Esophagus muscularis mucosa (tissue), 4 donors: ENCODE measurements at places on chromosomes 1 and 21. TPM values are rescaled to one million over a fixed set of nuclear protein-coding genes. Genes with fewer than 3 reads are reported as not detected.

GRCh38 chr1:243910607-243911006 lies 60.6 kb upstream of the AKT3 start:
- DNase-seq: no peak
- H3K4me1 ChIP-seq: no peaks in the 10 kb centered on the region
- H3K36me3 ChIP-seq: no peaks in the 10 kb centered on the region
- H3K27me3 ChIP-seq: peaks cover 28% of the 10 kb centered on the region
- no peak overlapping the region for H3K4me3 ChIP-seq

DNA sequence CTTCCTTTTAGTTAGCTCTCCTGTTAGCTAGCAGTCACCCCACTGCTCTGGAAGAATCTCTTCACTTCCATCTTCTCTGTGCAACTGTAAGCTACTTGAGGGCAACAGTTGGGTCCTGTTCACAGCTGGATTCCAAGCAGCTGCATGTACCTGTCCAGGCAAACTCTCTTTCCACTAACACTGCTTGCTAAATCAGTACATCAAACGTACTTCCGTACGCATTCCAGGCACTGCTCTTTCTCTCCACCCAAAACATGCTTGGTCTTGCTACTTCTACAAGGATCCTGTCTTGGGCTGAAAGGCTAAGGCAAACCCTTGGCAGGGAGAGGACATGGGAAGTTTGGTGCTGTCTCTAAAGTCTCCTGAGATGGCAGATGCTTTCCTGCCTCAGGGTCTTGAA lies 139.2 kb upstream of the CACNA1E start:
- no peaks in the 10 kb centered on the region for H3K4me1 ChIP-seq
- no peaks in the 10 kb centered on the region for H3K27me3 ChIP-seq

TBX19 gene
- 2.0 TPM for total RNA-seq

DNA sequence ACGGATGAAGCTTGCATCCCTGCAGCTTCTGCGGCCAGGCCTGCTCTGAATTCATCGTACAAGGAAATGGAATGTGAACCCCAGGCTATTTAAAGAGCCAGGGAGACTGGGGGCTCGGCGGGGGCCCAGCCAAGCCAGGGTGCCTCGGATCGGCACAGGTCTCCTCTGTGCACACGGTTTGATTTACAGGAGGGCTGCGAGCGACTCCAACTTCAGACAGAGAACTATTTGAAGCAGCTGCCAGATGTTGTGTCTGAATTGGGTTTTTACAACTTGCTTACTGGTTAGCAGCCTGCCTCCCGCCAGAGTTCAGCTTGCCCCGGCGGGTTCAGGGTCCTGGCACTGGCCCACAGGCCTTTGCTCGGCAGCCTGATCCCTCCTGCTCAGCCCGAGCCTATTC lies 83.2 kb downstream of the SPSB1 start:
- peaks cover 85% of the 10 kb centered on the region for H3K4me1 ChIP-seq
- no peak overlapping the region for H3K4me3 ChIP-seq
- peak overlapping the region; percentile 91 for H3K27ac ChIP-seq
- H3K27me3 ChIP-seq: no peaks in the 10 kb centered on the region
- no peak for DNase-seq

KRTAP19-1 gene
- total RNA-seq: not detected

- no peaks in the 10 kb centered on the region for H3K27me3 ChIP-seq
- H3K4me3 ChIP-seq: no peak overlapping the region
- DNase-seq: no peak
- no peaks in the 10 kb centered on the region for H3K4me1 ChIP-seq
- H3K27ac ChIP-seq: no peak overlapping the region
Measured at GRCh38 chr1:218874313-218874712, 299.4 kb upstream of the LYPLAL1 start.

AK5 gene
- 2.5 TPM for total RNA-seq

GRCh38 chr21:34128124-34128523 lies 54.7 kb downstream of the MRPS6 start:
- H3K27me3 ChIP-seq: no peaks in the 10 kb centered on the region
- peaks cover 5% of the 10 kb centered on the region for H3K36me3 ChIP-seq
- no peak overlapping the region for H3K4me3 ChIP-seq

DNA sequence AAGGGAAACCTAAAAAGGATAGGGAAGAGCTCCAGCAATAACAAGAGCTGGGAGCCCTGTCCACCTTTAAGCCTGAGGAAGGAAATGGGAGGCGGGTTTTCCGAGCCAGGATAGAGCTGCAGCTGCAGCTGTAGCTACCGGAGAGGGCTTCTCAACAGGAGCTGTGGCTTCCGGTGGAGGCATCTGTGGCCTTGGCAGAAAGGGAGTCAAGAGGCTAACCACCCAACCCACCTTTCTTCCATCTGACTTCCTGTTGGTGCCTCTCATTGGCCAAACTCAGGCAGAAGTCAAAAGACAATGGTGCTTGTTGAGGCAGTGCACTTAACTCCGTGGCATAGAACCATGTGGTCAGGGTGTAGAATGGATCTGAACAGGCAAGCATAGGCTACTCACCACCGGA lies 313.1 kb upstream of the DAB1 start:
- H3K36me3 ChIP-seq: no peaks in the 10 kb centered on the region
- H3K27ac ChIP-seq: no peak overlapping the region
- H3K4me3 ChIP-seq: no peak overlapping the region
- no peaks in the 10 kb centered on the region for H3K27me3 ChIP-seq
- peak; percentile 81 for DNase-seq
- no peaks in the 10 kb centered on the region for H3K4me1 ChIP-seq

- H3K27me3 ChIP-seq: no peaks in the 10 kb centered on the region
- no peaks in the 10 kb centered on the region for H3K4me1 ChIP-seq
- no peak overlapping the region for H3K27ac ChIP-seq
- H3K4me3 ChIP-seq: no peak overlapping the region
Measured at GRCh38 chr1:97202481-97203380, 481.1 kb downstream of the PTBP2 start.

GBP6 gene
- total RNA-seq: not detected

DNA sequence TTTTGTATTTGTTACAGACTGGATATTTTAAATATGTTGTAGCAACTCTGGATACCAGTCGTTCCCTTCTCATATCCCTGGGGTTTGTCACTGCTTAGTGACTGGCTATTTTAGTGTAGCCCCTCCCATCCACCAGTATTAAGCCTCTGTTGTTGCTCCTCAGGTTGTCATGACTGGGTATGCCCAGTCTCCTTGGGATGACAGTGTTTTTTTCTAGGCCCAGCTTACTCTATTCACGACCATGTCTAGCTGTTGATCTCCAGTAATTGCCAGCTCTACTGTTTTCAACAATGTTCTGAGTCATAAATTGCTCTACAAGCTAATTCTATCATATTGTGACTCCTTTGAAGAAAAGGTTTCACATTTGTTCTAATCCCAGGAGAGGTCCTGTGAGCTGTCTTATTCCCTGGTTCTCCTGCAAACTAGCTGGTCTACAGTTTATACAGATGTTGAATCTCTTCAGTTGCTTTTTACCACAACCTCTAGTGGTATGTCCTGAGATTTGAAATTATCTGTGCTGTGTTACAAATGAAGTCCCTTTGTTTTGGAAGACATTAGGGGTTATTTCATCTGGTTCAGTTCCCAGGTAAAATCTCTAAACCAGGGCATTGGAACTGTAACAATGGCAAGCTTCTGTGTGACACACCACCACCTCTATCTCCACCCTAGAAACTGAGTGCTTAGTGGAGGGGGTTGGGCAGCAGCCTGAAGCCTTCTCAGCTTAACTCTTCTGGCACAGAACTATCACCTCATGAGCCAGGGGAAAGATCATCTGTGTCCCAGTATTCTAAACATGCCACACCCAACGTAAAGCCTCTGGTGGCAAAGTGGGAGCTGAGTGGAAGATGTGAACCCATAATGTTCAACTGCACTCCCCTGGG lies 124.6 kb downstream of the TRIM33 start:
- no peak overlapping the region for H3K27ac ChIP-seq
- H3K27me3 ChIP-seq: no peaks in the 10 kb centered on the region
- DNase-seq: no peak
- H3K4me3 ChIP-seq: no peak overlapping the region

DNA sequence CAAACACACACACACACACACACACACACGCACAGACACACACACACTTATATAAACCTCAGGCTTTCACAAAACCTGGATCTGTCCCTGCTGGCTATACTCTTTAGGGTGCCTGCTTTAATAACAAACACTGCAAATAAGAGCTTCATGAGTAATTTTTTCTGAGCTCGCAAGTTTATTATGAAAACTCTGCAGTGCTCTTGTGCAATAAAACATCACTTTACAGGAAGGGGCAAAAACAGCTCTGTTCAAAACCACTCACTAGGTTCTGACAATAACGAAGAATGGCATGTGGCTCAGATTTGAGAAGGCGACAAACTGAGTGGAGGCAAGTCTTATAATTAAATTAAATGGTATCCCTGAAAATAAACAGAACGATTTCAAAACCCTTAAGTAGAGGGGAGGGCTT lies 42.6 kb upstream of the CTPS1 start:
- no peaks in the 10 kb centered on the region for H3K27me3 ChIP-seq
- DNase-seq: no peak
- no peak overlapping the region for H3K4me3 ChIP-seq
- no peak overlapping the region for H3K27ac ChIP-seq
- H3K4me1 ChIP-seq: no peaks in the 10 kb centered on the region

- H3K27ac ChIP-seq: no peak overlapping the region
- no peaks in the 10 kb centered on the region for H3K36me3 ChIP-seq
Measured at GRCh38 chr1:112004076-112004475, 14.6 kb upstream of the KCND3 start.

DNA sequence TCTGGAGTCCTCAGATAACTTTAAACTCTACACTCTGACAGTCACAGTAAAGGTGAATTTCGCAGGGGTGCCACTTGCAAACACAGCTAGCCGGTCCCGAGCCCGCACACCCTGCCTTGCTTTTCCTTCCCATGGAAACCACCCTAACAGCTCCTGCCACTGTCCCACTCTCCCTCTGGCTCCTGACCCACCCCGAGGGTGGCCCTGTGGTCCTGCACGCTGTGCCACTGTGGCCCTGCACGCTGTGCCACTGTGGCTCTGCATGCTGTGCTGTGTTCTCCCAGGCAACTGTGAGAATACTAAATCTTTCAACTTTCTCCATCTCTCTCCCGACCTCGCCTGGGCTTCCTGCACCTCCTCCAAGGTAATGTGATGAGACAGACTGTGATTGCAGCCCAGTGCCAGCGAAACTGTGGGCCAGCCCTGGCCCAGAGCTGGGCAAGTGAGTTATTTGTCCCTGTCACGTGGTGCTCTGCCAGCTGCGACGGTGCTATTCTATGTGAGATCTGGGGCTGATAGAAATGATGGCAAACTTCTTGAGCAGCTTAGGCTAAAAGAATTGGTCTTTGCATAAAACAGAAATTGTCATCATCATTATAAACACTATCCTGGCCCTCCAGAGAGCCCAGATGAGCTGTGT lies 63.4 kb upstream of the TARBP1 start:
- no peaks in the 10 kb centered on the region for H3K27me3 ChIP-seq
- peaks cover 93% of the 10 kb centered on the region for H3K4me1 ChIP-seq
- no peak for DNase-seq

- H3K27me3 ChIP-seq: no peaks in the 10 kb centered on the region
- no peak for DNase-seq
- no peak overlapping the region for H3K27ac ChIP-seq
- no peaks in the 10 kb centered on the region for H3K4me1 ChIP-seq
Measured at GRCh38 chr1:84089465-84089864, 54.6 kb upstream of the PRKACB start.

GRCh38 chr1:60503266-60503925 lies 429.8 kb upstream of the C1orf87 start:
- H3K4me3 ChIP-seq: no peak overlapping the region
- no peaks in the 10 kb centered on the region for H3K27me3 ChIP-seq
- no peaks in the 10 kb centered on the region for H3K36me3 ChIP-seq
- no peak for DNase-seq
- no peak overlapping the region for H3K27ac ChIP-seq

DNA sequence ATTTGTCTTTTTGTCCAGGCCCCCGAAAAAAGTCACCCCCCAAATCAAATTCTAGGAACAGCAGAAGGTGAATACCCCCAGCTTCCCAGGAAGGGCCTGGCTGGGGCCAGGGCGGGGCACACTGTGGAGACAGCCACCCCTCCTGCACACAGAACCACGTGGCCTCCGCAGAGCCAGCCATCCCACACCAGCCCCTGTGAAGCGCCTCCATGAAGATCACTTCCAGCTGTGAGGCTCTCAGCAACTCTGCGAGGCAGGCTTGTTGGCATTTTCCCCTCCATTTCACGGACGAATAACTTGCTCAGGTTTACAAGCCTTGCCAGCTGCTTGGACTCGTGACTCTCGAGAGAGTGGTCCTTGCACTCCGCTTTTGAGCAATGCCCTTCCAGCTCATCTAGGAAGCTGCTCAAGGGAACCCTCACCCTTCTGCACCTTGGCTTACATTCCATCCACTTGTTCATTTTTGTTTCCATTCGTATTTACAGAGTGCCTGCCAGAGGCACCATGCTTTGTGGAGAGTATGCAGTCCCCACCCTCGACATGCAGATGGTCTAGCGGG lies 48.2 kb downstream of the SYT6 start:
- no peaks in the 10 kb centered on the region for H3K4me1 ChIP-seq
- H3K36me3 ChIP-seq: no peaks in the 10 kb centered on the region
- H3K27me3 ChIP-seq: no peaks in the 10 kb centered on the region
- no peak overlapping the region for H3K27ac ChIP-seq
- H3K4me3 ChIP-seq: no peak overlapping the region

- DNase-seq: no peak
- H3K4me1 ChIP-seq: no peaks in the 10 kb centered on the region
- no peaks in the 10 kb centered on the region for H3K36me3 ChIP-seq
Measured at GRCh38 chr1:161989108-161989507, 34.6 kb downstream of the OLFML2B start.

- no peak for DNase-seq
- no peak overlapping the region for H3K27ac ChIP-seq
- no peaks in the 10 kb centered on the region for H3K36me3 ChIP-seq
- H3K4me3 ChIP-seq: no peak overlapping the region
- no peaks in the 10 kb centered on the region for H3K27me3 ChIP-seq
Measured at GRCh38 chr1:162191396-162192305, 122.2 kb downstream of the NOS1AP start.

- no peak for DNase-seq
- H3K4me1 ChIP-seq: no peaks in the 10 kb centered on the region
- no peaks in the 10 kb centered on the region for H3K27me3 ChIP-seq
- no peaks in the 10 kb centered on the region for H3K36me3 ChIP-seq
- no peak overlapping the region for H3K27ac ChIP-seq
Measured at GRCh38 chr1:64335636-64336035, 132.2 kb downstream of the UBE2U start.
